ENCODE measurements at places on chromosomes 1 and 21.

DNA sequence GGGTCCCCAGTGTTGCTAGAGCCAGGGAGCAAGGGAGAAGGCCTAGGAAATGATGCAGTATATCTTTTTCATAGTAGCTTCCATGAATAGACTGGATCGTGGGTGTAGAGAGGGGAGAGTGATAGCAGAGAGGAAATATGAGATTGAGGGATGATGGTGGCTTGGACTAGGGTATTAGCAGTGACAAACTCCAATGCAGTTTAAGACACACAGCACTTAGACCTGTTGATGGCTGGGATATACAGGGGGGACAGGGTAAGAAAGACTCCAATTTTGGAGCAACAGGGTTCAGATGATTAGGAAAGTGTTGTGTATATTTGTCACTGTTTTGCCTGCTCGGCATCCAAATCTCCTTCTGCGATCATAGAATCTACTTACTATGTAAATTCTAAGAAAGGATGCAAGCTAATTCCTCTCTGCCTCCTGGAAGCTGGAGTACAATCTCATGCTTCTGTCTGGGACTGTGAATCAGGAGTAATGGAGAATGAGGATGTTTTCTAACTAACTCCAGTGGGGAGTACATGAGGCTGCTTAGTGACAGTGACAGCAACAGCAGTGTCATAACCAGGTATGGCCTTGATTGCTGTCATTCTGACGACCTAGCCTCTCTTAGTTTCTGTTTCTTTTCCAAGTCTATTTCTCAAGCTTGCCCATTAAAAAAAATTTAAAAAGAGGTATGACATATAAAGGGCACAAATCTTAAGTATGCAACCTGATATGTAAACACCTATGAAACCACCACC lies 47.5 kb downstream of the SYDE2 start:
- DNase-seq, result no peak

- DNase-seq, result no peak
Measured at GRCh38 chr1:193909406-193910082, 723.1 kb upstream of the B3GALT2 start.

- peak; percentile 71 for DNase-seq
Measured at GRCh38 chr1:92953491-92953890, 7.8 kb downstream of the DIPK1A start.

DNA sequence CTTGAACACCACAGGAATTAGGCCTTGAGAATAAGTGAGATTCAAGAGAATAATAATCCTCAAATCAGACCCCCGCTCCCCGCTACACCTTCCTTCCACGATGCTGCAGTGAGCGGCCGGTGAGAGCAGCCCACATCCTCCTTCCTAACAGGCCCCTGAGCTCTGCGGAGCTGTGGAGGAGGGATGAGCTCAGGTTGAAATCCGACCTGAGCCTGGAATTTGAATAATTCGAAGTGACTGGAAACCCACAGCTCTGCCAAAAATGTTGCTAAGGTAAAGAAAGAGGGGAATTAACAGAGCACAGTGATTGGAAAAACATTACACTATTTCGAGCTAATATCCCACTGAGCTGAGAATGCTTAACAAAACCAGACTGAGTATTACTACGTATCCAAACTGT lies 90.0 kb downstream of the URB2 start:
- no peak for DNase-seq

DNA sequence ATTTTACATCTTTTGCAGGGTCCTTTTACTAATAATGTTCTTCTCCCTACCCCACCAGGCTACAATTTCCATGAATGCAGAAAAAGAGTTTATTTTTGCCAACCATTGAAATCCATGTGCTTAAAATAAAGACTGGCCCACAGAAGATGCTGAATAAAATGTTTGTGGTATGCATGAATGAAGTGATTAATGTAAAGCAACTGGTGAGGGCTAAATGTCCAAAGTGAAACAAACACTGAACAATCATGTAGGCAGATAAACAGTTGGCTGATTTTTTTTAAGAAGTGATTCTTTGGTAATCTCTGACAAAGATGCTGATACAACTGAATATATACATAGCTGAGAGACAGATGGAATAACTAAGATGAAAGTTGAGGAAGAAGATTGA lies 94.5 kb downstream of the ST6GALNAC5 start:
- DNase-seq, result no peak

- no peak for DNase-seq
Measured at GRCh38 chr21:46025113-46025770, 43.7 kb downstream of the COL6A1 start.

DNA sequence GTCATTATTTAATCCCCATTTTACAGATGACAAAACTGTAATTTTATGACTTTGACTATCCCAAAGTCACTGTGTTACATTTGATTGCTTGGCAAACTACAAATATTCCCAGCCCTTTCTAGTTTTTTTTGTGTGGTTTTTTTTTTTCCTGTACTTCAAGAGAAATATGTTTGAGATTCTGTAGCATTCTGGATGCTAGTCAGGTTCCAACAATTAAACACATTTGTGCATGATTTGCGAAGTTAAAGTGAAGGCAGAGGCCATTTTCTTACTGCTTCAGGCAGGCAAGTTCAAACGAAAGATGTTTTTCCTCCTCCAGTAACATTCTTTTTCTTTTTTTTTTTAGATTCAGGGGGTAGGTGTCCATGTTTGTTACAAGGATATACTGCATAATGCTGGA lies 107.9 kb upstream of the SERTAD4 start:
- DNase-seq, result no peak

DNA sequence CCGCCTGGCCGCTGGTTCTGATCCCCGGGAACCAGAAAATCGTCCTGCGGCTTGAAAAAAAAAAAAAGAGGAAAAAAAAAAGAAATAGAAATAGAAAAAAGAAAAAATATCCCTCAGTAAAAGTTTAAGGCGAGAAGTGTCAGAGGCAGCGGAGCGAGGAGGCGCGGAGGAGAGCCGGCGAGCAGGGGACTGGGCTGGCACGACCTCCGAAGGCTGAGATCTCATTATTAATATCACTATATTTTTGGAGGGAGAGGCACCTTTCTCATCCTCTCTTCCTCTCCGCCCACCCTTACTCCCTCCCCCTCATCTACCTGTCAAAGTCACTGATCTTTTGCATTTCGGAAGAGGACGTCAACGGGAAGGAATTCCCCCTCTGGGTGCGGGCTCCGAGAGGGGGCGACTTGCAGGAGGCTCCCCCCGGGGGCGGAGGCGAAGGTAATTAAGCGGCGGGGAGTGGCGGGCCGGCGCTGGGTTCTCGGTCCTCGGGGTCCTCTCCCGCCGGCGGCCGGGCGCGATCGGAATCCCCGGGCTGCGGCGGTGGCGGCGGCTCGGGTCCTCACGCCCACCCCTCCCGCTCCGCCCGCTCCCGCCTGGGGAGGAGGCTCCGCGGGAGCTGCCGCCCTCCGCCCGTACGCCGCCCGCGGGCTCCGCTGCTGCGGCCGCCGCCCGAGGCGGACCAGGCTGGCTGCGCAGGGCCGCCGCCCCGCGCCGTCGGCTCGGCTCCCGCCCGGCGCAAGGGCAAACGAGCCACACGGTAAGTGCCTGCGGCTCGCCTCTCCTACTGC lies at the start of gene NTNG1:
TSS of gene NTNG1 (plus strand) at position 337 of the 788 bp plus-strand sequence.
- no peak for DNase-seq
